NCI-H1105 treated with DMSO at 0.1 percent for 48 hours (cell line): ENCODE measurements at places on chromosomes 12 and 14.

DNA sequence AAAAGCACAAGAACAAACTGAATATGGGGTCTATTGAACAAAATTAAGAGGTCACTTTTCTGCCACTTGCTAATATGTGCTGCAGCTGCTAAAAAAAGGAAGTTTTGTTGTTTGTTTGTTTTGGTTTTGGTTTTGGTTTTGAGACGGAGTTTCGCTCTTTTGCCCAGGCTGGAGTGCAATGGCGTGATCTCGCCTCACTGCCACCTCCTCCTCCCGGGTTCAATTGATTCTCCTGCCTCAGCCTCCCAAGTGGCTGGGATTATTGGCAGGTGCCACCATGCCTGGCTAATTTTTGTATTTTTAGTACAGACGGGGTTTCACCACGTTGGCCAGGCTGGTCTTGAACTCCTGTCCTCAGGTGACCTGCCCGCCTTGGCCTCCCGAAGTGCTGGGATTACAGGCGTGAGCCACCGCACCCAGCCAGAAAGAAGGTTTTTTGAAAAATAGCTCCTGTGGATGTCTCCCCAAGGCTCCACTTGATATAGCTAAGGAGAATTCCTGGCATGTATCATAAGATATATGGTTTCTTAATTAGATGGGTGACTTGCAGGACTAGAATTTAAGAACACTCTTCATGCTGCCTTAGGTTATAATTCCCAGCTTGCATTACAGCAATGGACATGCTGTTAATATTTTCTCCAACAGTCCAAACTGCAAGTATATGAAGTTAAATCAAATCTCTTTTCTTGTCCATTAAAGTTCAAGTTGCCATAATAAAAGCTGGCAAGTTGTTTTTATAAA lies 237.6 kb upstream of the AMIGO2 start:
- no peak for DNase-seq

- no peak for DNase-seq
Measured at GRCh38 chr12:113155646-113156045, 6.1 kb downstream of the CFAP73 start.

DNA sequence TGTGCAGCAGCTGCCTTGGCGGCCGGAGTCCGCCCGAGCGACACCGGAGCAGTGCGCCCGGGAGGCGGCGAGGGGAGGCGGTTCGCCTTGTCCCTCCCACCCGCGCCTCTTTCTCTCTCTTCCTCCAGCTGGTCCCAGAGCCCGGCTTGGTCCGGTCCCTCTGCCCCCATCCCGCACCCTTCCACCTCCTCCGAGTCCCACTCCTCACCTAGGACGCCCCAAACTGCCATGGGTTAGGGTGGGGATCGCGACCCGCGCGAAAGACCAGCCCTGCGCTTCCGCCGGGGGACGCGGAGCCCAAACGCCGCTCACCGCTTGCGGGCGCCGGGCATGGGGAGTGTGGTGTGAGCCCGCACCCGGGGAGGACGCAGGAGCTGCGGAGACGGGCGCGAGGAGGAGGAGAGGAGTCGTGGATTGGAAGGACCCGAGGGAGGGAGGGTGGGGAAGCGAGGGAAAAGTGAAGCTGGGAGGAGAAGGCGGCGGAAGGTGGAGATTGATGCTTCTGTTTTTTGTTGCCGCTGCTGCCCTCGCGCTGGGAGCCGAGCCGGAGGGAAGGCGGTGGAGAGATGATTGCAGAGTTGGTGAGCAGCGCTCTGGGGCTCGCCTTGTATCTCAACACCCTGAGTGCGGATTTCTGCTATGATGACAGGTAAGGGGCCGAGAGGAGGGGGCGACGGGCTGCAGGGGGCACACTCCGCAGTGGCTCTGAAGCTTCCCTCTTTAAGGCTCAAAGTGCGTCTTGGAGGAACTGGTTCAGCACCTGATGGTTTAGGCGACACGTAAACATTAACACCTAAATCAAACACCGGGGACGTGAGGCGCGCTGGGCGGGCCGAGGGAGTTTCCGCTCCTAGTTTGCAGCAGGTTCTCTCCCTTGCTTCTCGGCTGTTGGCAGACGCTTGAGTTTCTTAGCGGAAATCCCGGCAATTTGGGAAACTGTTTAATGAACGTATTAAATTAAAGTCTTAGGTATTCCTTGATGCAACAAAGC lies 610 bp downstream of the TMTC2 start:
- peak; percentile 75 for DNase-seq

- DNase-seq: no peak
Measured at GRCh38 chr12:119699199-119699760, 31.3 kb downstream of the PRKAB1 start.

GRCh38 chr12:67362526-67362925 lies 93.4 kb downstream of the CAND1 start:
- no peak for DNase-seq

DNA sequence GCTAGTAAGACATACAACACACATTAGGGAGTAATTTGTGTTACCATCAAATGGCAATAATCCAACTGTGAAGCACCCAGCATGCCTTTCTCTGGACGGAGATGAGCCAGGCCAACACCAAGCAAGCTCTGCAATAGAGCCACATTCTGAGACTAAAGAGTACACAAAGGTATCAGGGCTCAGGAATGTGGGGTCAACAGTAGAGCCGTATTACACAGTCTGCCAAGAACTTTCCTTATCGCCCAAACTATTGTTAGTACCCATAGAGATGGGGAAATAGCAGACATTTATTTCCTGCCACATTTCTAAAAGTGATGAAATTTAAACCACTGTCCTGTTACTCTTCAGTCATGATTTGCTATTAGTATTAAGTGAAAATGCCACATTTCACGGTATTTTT lies 113.7 kb downstream of the BMP4 start:
- no peak for DNase-seq

GRCh38 chr12:112936927-112937326 lies 1.3 kb upstream of the OAS3 start:
- DNase-seq: no peak

GRCh38 chr12:29155079-29155478 lies 6.0 kb downstream of the FAR2 start:
- DNase-seq: no peak

GRCh38 chr14:67918838-67919237 lies 99.3 kb downstream of the RAD51B start:
- DNase-seq: no peak

GRCh38 chr12:111056618-111057521 lies 136.5 kb upstream of the MYL2 start:
- DNase-seq: no peak

GRCh38 chr12:42278128-42278510 lies 40.1 kb upstream of the YAF2 start:
- DNase-seq: no peak

DNA sequence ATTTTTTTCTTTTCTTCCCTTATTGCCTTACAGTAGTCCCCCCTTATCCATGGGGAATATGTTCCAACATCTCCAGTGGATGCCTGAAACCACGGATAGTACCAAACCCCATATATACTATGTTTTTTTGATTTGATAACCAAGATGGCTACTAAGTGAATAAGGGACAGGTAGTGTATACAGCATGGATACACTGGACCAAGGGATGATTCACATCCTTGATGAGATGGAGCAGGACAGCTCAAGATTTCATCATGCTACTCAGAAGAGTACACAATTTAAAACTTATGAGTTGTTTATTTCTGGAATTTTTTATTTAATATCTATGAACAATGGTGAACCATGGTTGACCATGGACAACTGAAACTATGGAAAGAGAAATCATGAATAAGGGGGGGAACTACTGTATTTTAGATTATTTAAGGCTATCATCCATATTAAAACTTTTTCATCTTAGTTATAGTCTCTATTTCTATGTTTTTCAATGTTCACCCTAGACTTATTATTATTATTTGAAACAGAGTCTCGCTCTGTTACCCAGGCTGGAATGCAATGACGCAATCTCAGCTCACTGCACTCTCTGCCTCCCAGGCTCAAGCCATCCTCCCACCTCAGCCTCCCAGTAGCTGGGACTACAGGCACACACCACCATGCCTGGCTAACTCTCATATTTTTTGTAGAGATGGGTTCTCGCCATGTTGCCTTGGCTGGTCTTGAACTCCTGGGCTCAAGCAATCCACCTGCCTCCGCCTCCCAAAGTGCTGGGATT lies 188.0 kb upstream of the PELI2 start:
- no peak for DNase-seq

DNA sequence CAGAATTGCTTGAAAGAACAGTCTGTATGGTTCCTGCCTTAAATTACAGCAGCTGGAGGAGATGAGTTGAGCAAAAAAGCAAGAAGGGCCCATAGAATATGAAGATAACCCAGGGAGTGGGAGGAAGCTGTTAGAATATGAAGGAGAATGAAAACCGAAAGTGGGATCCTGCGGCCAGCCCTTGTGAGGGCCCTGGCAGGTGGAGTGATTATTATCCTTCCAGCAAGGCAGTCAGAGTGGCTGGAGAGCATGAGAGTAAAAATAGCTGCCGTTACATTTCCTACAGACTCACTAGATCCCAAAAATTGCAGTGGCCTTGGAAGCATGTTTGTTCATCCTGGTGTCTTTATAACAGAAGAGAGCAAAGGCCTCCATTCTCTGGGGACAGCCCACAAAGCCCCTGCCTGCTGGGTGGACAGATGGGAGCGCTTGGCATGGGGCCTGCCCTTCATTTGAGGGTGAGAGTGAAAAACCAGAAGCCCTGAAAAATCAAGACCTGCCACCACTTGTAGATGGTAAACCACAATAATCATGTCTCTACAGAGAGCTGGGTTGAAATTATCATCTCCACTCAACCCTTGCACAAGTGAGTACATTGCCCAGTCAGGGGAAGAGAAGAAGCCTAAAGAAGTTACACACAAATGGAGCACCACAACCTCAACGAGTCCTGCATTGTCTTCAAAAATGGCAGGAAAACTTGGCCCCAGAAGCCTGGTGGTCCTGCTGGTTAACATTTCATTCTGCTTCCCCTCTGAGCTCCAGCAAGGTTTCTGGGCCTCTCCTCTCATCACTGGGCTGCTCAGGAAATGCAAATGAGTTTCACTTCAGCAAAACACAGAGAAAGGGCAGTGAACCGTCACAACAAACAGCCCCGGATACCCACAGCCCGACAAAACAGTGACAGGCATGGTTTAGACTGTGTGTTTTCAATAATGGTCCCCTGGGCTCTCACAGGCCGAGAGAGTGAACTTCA lies 20.5 kb downstream of the ZDHHC22 start:
- DNase-seq: peak; percentile 59

GRCh38 chr12:51846271-51846691 lies 2.2 kb downstream of the FIGNL2 start:
- no peak for DNase-seq

GRCh38 chr14:52422650-52423356 lies 108.7 kb downstream of the PTGER2 start:
- DNase-seq: no peak

- no peak for DNase-seq
Measured at GRCh38 chr14:102464846-102465341, 44.7 kb downstream of the ANKRD9 start.
